ENCODE measurements at places on chromosomes 12 and 14.

- no peak for DNase-seq
These were observed 236.7 kb downstream of the FBXL14 start for GRCh38 chr12:1357711-1358110.

DNA sequence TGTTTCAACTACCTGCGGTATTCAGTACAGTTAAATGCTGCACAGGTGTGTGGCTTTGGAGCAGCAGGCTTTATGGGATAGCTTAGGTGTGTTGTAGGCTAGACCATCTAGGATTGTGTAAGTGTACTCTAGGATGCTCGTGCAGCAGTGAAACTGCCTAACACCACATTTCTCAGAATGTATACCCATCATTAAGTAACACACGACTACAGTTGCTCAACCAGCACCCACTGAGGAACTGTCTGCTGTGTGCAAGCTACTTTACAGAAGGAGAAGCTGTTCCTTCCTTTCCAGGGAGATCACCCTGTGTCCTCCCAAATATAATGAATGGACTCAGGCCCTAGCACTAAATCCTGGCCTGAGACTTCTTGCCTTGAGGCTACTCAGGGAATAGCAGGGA, 94.8 kb downstream of the SLC24A4 start:
- no peak for DNase-seq

DNA sequence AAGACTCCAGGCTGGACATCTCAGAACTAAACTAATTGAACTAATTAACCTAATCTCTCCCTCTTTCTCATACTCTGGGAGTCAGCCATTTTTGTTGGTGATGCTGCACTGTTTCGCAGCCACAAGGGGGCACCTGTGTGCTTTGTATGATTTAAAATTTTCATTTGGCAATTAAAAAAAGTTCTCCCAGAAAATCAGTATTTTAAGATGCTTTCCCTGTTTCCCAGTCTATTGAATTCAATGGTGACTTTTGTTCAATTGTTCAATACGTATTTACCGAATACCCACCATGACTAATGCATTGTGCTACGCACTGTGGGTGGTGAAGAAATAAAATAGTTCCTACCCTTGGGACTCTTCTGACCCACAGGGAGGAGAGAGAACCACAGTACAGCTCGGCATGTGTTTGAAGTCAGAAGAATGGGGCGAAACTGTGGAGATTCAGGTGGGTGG, 63.7 kb downstream of the ZNF664 start:
- DNase-seq: peak; percentile 48

- no peak for DNase-seq
These were observed 50.5 kb downstream of the ATF7 start for GRCh38 chr12:53575502-53576249.

- no peak for DNase-seq
These were observed 171.1 kb upstream of the G2E3 start for GRCh38 chr14:30387871-30388270.

- DNase-seq: no peak
These were observed 52.2 kb downstream of the CPM start for GRCh38 chr12:68880660-68881325.

DNA sequence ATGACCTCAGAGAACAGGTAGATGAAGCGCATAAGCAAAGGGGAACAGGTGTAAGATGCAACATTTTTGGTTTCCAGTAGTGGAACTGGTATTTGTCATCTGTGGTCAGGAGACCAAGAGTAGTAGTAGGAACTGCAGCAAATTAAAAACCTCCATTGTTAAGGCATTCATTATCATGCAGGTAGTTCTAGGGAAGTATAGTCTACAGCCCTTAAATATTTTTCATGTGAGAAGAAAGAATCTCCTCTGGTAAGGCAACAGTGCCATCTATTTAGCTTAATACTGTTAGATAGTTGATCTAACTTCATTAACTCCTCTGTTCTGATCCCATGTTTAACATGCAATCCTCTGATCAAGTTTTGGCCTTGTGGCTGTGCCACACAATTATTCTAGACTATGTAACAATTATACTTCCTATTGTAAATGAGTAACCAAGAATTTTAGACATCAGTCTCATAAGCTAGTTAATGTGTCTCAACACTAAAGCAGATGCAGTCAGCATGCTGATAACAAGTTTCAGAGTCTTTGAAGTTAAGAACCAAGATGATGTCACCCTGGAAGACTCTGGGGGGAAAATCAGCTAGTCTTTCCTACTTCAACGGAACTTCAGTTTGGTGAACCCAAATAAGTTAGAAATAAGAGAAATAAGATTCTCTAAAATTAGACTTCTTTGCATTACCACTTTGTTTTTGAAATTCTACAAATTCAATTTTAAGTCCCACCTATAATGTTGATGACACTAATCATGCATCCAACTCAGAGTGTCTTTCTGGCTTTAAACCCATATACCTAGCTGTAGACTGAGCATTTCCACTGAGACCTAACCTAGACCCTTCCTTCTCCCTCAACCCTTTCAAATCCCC, 70.9 kb downstream of the STXBP6 start:
- DNase-seq: peak; percentile 2

DNA sequence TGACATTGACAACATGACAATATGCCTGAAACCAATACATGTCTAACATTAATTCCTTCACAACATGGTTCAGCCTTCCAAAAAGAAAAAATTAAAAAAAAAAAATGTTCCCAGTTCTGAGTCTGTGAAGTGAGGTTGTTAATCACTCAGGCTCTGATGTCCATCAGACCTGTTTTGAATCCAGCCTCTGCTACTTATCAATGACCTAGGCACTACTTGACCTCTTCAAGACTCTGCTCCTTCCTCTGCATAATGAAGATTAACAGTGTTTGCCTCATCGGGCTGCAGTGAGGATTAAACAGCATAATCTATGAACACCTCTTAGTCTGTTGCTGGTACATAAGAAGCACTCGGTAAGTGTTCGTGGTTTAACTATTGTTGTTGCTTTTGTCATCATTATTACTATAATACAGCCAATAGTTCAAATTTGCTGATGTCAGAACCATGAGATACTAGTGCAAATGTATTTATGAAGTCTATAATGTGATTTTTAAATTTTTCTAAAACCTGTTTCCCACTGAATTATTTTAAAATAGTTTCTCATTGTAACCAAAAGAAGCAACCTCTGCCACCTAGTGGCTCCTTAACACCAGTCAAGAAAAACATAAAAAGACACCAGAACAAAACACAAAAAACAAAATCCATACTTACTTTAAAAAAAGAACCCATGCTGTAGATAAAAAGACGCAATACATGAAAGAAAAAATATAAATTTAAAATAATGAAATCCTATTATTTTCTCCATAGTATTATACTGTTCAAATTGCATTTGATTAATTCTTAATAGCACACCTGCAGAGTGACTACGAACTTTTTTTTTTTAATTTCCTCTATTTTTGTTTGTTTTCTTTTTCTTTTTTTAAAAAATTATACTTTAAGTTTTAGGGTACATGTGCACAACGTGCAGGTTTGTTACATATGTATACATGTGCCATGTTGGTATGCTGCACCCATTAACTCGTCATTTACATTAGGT, 20.3 kb upstream of the TMX1 start:
- DNase-seq: peak; percentile 33

DNA sequence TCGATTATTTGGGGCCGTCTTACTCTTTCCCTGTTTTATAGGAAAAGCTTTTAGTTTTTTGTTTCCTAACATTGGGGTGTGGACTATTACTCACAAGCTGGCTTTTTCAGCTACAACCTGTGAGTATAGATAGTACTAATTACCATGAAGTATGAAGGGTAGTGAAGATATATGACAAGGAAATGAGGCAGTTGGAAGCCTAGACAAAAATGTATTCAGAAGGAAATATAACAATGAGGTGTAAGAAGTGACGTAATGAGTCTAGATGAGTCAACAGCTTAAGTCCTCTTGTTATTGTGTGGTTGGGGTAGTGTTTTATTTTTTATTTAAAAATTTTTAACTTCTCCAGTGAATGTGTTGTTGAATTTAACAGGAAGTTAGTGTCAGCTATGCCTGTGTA, 804.5 kb downstream of the NRXN3 start:
- no peak for DNase-seq

DNA sequence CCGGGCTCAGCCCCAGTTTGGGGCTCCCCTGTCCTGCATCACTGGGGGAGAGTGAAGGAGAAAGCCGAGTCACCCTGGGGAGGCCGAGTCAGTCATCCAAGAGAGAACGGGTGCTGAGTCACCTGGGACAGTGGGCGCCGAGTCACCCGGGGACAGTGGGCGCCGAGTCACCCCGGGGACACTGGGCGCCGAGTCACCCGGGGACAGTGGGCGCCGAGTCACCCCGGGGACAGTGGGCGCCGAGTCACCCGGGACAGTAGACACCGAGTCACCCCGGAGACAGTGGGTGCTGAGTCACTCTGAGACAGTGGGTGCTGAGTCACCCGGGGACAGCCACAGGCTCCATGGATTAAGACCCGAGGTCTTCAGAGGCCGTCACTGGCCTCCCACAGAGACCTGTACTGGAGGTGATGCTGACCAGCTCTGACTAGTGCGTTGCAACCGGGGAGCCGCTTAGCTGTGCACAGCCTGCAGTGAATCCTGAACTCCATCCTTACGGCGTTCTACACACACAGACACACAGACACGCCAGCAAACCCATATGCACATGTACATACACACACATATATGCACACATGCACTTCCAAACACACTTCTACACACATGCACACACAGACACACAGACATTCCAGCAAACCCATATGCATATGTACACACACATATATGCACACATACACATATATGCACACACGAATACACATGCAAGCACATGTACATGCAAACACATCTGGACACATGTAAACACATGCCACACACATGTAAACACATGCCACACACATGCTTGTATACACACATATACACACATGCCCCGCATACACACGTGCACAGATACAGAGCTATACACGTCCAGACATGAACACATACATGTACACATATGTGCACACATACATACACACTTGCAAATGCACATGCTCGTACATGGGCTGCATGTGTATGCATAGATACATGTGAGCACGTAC, 64.9 kb upstream of the GALNT9 start:
- DNase-seq: peak; percentile 49

DNA sequence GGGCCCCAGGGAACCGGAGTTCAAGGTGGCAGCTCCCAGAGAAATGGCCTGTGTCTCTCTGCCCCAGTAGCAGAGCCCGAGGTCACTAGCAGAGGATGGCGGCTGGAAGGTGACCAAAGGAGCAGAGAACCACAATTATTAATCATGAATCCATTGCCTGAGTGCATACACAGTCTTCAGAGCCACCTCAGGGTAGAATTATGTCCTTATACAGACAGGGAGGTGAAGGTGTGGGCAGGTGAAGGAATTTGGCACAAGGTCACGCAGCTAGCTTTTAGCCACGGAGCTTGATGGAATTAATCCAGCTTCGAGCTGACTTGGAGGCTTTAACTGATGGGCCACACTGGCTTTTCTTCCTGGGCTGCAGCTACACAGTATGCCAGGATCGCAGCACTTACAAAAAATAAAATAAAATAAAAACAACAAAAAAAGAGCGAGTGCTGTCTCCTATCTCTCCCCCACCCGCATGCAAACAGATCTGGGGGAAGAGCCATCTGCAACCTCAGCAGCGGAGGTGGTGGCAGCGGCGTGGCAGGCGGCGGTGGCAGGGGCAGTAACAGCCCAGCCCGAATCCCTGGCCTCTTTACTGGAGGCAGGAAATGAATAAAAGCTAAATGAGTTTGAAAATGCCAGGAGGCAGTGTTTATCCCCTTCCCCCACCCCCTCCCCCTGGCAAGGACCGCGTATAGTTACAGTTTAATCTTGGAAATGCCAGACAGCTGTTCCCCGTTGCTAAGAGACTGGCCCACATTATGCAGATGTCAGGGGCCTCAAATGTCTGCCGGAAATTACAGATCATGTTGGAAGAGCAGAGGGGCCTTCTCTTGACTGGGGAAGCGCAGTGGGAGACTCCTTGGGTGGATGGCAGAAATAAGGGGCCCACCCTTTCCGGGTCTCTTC, 93.5 kb downstream of the LRRC74A start:
- DNase-seq: peak; percentile 64

- no peak for DNase-seq
These were observed 1.7 kb downstream of the WNT1 start for GRCh38 chr12:48979602-48980388.

DNA sequence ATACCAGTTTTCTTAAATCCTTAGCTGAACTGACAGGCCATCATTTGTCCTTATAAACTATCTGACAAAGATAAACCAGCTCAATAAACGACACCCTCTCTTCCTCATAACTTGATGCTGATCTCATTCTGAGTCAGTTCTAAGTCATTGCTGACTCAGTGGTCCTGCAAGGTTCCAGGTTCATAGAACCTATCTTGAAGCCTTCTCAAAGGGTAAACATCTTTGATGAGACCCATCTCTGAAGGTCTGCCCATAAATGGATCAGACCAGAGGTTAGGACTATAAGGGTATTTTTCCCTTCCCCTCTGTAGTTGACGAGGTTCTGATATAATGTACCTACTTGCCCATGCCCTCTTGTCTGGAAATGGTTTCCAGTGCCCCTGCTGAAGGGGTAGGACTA, 11.9 kb downstream of the NAA25 start:
- DNase-seq: peak; percentile 91

Data from ACHN (cell line).